Activated CD8-positive, alpha-beta memory T cell treated with anti-CD3 and anti-CD28 coated beads, Interleukin-2, amount 50 U/mL, for 4 hours (primary cell): ENCODE measurements at places on chromosomes 3 and 15.

GRCh38 chr3:192833177-192833890 is 84.3 kb downstream of the MB21D2 start:
- no peak for DNase-seq

GRCh38 chr15:35880896-35881295 is 334.9 kb upstream of the DPH6 start:
- no peak for DNase-seq

DNA sequence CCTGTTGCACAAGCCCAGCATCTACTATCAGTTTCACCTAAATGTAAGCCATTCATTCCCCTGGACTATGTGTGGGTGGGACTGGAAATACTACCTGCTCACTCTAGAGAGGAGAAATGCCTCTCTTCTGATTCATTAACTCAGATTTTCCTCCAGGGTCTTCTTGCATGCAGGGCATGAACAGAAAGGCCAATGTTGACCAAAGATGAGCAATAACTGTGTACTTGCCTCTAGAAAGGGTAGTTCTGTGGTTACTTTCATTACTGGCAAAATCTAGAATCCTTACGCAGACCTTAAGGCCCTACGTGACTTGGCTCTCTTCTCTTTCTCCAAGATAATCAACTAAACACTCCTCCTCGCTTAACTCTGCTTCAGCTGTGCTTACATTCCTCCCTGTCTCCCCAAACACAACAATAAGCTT is 81.4 kb upstream of the PSMD6 start:
- DNase-seq = no peak

DNA sequence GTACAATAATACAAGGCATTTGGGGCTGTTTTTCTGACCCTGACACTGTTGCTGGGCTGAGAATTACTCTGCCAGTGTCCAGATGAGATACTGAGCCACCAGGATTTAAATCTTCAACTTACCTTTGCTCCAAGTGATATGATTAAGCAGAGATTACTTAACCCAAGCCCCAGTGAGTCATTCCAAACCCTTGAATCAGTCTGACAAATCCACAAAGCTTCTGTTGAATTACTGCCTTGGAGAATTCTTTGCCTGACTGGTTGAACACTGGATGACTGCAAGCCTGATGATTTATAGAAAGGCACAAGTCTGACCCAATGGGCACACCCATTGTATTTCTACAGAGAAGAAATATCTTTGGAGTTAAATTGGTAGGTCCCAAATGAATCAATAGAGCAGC is 88.2 kb upstream of the TSC22D2 start:
- DNase-seq = no peak

GRCh38 chr3:191499307-191500080 is 38.5 kb downstream of the PYDC2 start:
- no peak for DNase-seq

DNA sequence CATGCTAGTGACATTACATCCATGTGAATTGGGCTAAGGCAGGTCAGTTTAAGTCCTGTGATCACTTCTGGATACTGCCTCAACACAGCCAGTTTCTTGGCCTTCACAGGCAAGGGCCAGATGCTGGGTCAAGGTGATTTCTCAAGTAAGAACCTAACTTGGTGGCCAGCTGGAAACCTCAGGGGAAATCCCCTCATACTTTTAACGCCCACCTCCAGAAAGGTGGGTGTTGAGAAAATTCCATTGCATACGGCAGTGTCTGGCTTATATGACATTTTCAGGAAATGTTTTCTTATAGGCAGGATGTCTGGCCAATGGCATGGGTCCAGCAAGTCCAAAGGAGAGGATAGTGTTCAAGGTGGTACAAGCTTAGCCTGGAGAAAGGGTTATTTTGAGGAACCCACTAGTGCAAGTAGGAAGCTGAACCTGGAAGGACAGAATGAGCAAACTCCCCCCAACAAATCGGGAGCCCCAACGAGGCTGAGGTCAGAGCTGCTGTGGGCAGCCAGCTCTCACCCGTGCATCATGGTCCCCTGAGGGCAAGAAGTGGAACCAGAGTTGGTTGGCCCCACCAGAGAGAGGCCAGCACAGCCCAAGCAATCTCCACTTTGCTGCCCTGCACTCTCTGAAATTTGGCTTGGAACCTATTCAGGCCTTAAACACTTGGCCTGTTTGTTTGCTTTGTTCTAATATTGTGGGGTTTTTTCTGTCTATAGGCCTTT is 135.4 kb downstream of the PDE8A start:
- no peak for DNase-seq

GRCh38 chr3:129567176-129567705 is 24.3 kb downstream of the H1-8 start:
- DNase-seq = no peak

- no peak for DNase-seq
Observed at GRCh38 chr3:160784853-160785252, 28.8 kb downstream of the PPM1L start.

GRCh38 chr3:113264283-113265131 is 53.1 kb downstream of the BOC start:
- DNase-seq = no peak

- no peak for DNase-seq
Observed at GRCh38 chr3:176873261-176873660, 324.0 kb downstream of the TBL1XR1 start.

DNA sequence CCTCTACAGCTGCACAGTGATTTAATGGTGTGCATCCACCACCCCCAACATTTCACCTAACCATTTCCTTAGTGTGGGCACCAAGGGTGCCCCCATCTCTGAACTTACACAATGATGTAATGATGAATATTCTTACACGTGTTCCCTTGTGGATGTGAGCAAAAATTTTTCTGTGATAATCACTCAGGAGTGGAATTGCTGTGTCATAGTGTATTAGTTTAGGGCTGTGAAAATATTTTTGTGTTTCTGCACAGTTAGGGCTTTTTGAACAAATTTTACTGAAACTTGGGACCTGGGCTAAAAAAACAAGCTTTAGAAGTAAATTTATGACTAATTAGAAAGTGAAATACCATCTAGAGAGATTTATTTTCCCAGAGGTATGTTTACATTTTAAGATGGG is 134.5 kb upstream of the CCNL1 start:
- DNase-seq = no peak

DNA sequence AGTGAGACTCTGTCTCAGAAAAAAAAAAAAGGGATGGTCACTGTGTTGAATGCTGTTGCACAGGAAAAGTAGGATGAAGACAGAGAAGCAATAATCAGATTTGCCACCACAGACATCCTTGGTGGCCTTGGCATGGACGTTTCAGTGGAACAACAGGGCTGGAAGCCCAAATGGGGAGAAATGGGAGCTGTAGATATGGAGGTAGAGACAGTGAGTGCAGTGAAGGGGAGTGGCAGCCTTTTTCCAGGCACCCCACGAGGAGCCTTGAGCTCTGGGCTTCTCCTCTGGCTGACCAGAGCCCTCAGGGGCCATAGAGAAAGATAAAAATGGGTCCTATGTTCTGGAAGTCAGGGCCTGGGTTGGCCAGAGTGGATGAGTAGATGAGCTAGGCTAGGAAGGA is 12.3 kb upstream of the DOCK3 start:
- DNase-seq = no peak

DNA sequence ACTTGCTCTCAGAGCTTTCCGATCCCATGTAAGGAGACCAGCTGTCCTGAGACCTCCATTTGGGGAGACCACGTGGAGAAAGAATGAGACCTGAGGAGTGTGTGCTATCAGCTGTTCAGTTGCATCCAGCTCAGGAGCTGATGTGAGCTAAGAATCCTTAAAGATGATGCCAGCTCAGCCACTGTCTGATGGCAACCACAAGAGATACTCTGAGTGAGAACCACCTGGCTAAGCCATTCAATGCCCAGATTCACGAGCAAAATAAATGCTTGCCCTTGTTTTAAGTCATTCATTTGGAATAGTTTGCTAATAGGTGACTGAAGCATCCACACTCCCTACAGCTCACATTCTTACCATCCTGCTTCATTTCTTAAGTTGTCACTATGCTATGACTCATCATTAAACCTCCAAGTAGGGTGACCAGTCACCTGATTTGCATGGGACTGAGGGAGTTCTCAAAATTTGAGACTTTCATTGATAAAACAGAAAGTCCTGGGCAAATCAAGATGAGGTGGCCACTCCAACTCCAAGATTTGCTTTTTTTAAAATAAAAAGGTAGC is 56.4 kb downstream of the SPTSSB start:
- DNase-seq = no peak

DNA sequence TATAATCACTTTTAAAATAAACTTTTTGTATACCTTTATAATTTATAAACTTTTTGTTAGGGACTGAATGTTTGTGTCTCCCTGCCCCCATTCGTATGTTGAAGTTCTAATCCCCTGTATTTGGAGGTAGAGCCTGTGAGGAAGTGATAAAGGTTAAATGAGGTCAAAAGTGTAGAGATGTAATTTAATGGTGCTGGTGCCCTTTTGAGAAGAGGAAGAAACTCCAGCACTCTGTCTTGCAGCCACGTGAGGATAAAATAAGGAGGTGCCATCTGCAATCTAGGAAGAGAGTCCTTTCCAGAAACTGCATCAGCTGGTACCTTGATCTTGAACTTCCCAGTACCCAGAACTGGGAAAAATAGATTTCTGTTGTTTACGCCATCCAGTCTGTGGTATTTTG is 106.1 kb upstream of the RGMA start:
- no peak for DNase-seq
